ENCODE measurements at places on chromosomes 16 and 17.
A peak's percentile ranks its signal among the peaks of the same experiment; 100 is the strongest.

- no peak for DNase-seq
Observed at GRCh38 chr16:18931756-18932155, 5.5 kb upstream of the SMG1 start.

- no peak for DNase-seq
Observed at GRCh38 chr17:55054429-55054828, 85.9 kb downstream of the STXBP4 start.

DNA sequence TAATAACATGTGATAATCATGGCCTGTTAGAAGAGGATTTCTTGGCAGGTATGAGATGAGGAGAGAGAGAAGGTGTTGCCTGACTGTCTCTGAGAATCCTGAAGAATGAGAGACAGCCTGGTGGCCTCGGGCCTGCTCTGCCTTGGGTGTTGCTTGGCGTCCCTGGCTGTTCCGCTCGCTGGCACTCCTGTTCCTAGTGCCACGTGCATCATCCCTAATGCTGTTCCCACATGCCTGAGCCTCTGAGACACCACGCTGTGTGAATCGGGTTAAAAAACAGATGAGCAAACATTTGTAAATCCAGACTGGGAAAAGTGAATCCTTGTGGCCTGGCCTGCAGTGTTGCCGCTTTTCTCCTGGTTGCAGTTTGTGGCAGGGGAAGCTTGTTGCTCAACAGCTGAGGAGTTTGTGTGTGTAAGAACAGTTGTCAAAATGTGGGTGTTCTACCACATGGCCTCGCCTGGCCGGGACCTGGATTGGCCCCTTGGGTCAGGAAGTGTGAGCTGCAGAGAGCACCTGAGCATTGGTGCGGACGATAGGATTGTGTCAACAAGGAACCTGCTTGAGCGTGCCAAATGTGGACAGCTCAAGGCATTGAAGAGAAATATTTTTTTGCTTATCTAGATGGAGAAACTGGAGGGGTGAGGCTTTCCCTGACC, 22.0 kb downstream of the UBN1 start:
- DNase-seq: no peak

DNA sequence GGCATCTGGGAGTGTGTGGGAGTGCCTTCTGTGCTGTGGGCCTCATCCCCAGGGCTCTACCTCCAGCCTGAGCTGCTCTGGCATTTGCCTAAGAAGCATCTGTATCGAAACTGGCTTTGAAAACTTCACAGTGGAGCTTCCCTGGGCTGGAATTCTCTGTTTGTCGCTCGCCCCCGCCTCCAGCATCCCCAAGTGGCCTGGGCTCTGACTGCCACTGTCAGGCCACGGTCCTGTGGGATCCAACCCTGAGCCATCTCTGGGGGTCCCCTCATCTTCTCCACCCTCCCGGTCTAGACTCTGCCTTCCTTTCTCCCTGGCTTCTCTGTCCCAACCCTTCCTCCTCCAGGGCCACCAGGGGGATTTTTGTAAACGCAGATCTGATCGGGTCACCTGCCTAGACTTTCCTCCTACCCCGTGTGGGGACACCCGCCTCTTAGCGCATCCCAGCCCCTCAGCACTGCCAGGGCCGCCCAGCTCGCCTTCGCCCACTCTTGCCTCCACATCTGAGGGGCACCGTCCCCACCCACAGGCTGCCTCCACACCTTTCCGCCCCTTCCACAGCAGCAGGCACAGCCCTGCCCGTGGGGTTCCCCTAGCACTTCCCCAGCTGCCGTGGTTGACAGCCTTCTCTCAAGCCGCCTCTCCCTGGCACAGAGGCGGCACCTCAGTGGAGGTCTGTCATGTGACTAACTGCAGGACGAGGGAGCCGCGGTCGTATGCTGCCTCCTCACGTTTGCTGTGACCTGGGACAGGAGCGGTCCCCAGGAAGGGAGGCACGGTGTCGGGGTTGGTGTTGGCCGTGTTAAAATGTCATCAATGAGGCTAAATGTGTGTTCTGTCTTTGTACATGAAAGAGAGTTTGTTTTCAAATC, 12.0 kb downstream of the TBC1D24 start:
- no peak for DNase-seq

DNA sequence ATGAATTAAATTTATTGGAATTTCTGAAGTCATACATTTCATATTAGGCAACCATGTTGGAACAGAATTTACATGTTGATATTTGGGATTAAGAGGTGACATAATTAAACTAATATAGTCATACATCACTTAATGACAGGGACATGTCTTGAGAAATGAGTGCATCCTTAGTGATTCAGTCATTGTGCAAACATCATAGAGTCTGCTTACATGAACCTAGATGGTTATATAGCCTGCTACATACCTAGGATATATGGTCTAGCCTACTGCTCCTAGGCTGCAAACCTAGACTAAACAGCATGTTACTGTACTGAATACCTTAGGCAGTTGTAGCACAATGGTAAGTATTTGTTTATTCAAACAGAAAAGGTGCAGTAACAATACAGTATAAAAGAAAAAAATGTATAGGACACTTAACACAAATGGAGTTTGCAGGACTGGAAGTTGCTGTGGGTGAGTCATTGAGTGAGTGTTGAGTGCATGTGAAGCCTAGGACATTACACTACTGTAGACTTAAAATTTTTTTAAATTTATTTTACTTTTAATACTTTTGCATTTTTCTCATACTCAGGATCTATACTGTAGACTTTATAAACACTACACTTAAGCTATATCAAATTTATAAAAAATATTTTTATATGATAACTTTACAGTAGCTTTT, 85.6 kb downstream of the OMG start:
- DNase-seq: no peak

DNA sequence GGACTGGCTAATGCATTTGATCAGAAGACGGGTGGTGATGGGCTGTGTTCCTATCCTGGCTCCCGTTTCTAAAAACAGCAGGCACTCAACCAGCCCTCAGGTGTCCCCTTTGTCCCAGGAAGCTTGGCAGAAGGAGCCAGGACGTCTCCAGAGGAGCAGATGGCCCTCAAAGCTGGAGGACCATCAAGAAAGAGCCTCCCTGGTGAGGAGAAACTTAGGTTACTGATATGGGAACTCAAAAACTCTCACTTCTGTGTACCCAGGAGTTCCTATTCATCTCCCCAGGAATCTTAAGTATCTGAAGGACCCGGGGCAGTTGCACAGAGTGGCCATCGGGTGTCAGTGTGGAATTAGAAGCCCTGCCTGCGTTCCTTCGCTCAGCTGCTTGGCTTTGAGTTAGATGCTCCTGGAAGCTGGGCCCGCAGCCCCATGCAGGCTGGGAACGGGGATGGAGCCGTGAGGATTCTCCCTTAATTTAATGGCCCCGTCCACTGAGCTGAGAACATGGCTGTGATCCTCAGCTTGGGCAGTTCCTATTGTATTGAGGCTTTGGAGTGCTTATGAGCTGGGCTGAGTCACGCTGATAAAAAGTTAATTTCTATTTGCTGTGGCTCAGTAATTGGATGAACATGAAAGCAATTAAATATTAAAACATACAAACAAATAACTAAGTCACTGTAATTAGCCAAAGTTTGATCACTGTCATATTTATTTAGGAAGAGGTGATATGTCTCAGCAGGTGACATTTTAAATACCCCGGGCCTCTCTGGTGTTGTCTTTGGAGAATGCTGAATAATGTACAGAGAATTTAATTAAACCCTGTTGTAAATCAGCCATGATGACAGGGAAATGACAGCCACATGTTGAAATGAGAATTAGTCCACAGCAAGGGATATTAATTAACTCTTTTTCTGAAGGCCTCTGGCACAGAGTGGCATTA, 402.1 kb downstream of the SEC14L1 start:
- DNase-seq: peak; percentile 30

DNA sequence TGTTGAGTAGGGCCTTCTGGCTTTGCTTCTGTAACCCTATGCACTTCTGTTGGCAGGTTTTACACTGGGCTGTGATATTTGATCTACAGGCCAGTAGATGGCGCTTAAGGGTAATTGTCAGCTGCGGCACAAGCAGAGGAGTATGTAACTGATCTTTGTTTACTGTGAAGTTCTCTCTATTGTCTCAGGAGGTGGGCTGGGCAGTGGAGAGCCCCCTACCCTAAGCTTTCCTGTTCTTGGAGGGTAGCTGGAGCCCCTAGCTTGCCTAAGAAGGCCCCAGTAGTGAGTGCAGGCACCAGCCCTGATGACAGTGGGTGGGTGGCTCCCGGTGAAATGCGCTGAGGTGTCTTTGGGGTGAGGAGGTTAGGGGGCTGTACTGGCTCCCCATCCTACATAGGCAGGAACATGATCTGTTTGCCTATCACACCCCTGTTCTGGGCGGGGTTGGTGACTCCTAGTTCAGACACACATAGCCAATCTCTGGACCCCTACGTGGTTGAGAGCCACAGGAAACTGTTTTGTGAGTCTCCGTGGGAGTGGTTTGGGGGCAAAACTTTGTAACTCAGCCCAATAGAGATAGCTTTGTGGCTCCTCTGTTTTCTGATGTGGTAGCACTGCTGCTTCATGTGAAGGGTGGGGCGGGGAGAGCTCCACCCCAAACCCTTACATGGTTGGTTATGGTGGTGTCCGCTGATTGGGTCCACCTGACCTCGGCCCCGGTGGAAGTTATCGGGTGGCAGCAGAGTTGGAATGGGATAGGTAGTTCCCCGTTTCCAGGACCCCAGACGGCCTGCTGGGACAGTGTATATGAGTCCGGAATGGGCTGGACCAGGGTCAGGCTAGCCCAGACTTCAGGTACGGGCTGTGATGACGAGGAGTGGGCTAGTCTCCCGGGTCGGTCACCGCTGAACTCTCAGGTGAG, 60.4 kb downstream of the SLFN11 start:
- peak; percentile 17 for DNase-seq

- DNase-seq: peak; percentile 84
Observed at GRCh38 chr17:38454532-38454931, 26.3 kb downstream of the ARHGAP23 start.

DNA sequence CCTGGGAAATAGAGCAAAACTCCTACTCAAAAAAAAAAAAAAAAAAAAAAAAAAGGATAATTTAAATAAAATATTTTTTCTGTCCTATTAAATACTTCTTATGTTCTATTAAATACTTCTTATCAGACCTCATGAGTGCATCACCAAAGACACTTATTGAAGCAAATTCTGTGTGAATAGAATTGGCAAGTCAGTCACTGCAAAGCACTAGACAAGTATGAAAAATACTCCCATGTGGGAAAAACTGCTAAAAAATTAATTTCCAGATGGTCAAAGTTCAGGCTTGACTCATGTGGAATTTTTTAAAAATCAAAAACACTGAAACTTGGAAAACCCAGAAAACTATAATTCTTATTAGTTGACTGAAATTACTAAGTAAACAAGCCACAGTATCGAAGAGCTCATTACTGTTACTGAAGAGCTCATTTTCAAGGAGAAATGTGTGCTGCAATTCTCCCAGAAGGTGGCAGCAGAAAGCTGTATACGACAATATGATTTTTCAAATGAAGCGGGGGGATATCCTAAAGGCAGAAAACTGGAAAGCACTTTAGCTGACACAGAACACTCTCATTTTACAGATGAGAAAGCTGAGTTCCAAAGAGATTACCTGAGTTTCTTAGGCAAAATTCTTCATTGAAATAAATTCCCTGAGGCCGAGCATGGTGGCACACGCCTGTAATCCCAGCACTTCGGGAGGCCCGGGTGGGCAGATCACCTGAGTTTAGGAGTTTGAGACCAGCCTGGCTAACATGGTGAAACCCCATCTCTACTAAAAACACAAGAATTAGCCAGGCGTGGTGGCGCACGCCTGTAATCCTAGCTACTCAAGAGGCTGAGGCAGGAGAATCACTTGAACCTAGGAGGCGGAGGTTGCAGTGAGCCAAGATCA, 15.9 kb upstream of the FBXO47 start:
- DNase-seq: peak; percentile 24
